ENCODE measurements at places on chromosomes 1 and 21. TPM values are rescaled to one million over a fixed set of nuclear protein-coding genes. Genes with fewer than 3 reads are reported as not detected.

Gene FAM72C
- total RNA-seq = not detected

Gene PEA15
- 147 TPM for total RNA-seq

DNA sequence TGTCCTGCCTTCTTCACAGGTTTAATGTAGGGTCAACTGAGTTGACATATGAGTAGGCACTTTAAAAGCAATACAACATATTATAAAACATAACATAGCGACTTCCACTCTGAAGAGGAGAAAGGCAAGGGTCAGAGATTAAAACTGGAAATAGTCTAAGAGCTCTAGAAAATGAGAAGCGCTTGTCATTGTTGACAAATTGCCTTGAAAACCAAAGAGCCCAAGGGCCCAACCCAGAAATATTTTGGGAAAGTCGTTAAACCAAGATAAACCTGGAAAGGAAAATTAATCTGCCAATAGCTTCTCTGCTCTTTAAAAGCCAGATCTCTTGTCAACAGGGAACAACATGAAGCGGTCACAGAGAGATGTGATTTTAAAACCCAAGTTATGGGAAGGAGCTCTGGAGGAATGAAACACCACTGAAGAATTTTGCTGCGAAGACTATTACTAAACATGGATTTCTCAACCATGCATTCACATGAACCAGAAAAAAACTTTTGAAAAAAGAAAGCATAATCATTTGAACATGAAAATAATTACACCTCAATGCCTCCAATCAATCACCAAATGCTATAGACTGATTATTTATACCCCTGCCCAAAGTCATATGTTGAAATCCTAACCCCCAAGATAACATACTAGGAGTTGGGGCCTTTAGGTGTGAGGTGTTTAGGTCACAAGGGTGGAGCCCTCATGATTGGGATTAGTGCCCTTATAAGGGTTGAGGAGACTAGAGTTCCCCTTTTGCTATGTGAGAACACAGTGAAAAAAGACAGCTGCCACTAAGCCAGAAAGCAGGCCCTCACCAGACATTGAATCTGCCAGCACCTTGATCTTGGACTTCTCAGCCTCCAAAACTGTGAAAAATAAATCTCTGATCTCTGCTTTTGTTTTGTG lies 33.0 kb upstream of the MTF1 start:
- no peaks in the 10 kb centered on the region for H3K36me3 ChIP-seq
- DNase-seq = no peak
- H3K27me3 ChIP-seq = no peaks in the 10 kb centered on the region
- H3K4me3 ChIP-seq = no peak overlapping the region
- H3K27ac ChIP-seq = no peak overlapping the region
- no peaks in the 10 kb centered on the region for H3K4me1 ChIP-seq

Gene TRIM67
- not detected for total RNA-seq

GRCh38 chr1:32540605-32541004 lies 1.4 kb downstream of the ZBTB8A start:
- H3K27me3 ChIP-seq = no peaks in the 10 kb centered on the region
- no peak overlapping the region for H3K4me3 ChIP-seq
- H3K36me3 ChIP-seq = no peaks in the 10 kb centered on the region
- H3K4me1 ChIP-seq = no peaks in the 10 kb centered on the region

GRCh38 chr21:29725025-29725736 lies 214.6 kb downstream of the GRIK1 start:
- no peaks in the 10 kb centered on the region for H3K36me3 ChIP-seq
- no peaks in the 10 kb centered on the region for H3K27me3 ChIP-seq
- H3K27ac ChIP-seq = no peak overlapping the region
- no peaks in the 10 kb centered on the region for H3K4me1 ChIP-seq
- DNase-seq = no peak

GRCh38 chr1:224922404-224923164 lies 6.9 kb upstream of the DNAH14 start:
- H3K27me3 ChIP-seq = no peaks in the 10 kb centered on the region
- H3K4me1 ChIP-seq = no peaks in the 10 kb centered on the region
- H3K4me3 ChIP-seq = no peak overlapping the region
- H3K36me3 ChIP-seq = no peaks in the 10 kb centered on the region
- no peak for DNase-seq

Gene HOOK1
- 6.9 TPM for total RNA-seq

Gene NFASC
- 35.6 TPM for total RNA-seq

DNA sequence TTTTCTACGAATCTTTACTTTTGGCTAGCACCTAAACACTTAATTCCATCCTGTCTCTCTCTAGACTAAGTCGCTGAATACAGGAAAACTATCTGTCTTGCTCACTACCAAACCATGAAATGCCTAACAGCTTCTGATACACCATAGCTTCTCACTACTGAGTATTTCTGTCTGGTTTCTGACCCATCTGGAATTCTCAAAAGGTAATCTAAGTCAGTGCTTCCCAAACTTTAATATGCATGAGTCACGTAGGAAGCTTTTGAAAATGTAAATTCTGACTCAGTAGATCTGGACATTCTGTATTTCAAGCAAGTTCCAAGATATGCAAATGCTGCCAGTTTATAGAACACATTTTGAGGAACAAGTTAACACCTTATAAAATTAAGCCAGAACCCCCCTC lies 9.2 kb upstream of the OVGP1 start:
- H3K4me1 ChIP-seq = no peaks in the 10 kb centered on the region
- no peaks in the 10 kb centered on the region for H3K27me3 ChIP-seq
- no peak overlapping the region for H3K27ac ChIP-seq

DNA sequence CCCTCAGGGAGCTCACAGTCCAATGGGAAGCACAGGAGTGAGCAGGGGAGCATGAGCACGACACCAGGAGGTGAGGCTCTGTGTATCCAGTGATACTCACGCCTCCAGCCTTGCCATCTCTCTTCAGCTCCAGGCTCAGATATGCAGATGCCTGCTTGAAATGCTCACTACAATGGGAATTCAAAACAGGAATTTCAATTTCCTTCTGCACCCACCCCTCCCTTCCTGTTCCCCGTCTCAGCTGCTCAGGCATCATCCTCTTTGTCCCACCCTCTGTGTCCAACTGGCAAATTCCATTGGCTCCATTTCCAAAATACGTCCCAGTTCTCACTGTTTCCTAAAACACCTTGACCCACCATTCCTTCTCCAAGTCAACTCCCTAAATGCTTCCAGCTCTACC lies 58.9 kb downstream of the FBXO2 start:
- H3K27ac ChIP-seq = no peak overlapping the region
- no peak for DNase-seq
- H3K4me1 ChIP-seq = no peaks in the 10 kb centered on the region
- H3K27me3 ChIP-seq = no peaks in the 10 kb centered on the region

- H3K27ac ChIP-seq = peak overlapping the region; percentile 80
- DNase-seq = peak; percentile 87
- no peaks in the 10 kb centered on the region for H3K27me3 ChIP-seq
- H3K4me3 ChIP-seq = no peak overlapping the region
- H3K4me1 ChIP-seq = no peaks in the 10 kb centered on the region
Observed at GRCh38 chr1:205598841-205599668, 32.8 kb downstream of the ELK4 start.

DNA sequence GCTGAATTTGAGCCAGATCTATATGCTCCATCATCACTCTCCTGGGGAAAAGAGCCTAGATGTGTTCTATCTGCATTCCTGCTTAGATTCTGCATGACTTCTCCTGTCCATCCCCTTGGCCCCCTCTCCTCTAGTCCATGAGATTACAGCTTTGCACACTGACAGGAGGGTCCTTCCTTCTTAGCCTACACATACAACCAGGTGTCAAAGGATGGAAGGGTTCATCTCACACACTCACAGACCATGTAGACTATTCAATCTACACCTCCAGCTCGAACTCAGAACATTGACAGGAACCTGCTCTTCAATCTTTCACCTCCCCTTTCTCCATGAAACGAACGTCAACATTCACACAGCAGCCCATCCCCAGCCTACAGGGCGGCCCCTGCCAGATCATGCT lies 13.8 kb downstream of the C1orf116 start:
- no peaks in the 10 kb centered on the region for H3K36me3 ChIP-seq
- no peak overlapping the region for H3K4me3 ChIP-seq
- no peaks in the 10 kb centered on the region for H3K27me3 ChIP-seq
- H3K27ac ChIP-seq = no peak overlapping the region
- no peak for DNase-seq

DNA sequence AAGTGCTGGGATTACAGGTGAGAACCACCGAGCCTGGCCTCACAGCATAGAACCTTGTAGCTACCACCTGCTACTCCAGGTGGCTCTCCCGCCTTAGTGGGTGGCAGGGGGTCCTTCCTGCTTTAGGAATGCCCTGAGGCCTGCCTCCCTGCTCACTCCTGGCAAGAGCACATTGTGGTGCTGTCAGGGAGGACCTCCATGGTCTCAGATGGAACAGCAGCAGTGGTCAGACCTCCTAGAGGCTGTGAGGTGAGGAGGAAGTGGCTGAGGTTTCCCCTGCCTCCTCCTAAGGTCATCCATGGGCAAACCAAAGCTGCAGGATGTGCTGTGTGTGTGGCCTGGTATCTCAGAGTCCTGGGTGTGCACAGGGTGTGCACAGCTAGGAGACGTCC lies 6.7 kb downstream of the SOX13 start:
- H3K4me1 ChIP-seq = peaks cover 61% of the 10 kb centered on the region
- H3K27ac ChIP-seq = peak overlapping the region; percentile 94

- H3K4me3 ChIP-seq = no peak overlapping the region
- DNase-seq = no peak
- H3K27ac ChIP-seq = no peak overlapping the region
- H3K36me3 ChIP-seq = no peaks in the 10 kb centered on the region
Observed at GRCh38 chr1:193335806-193336428, 149.5 kb upstream of the B3GALT2 start.

Gene S100A7A
- total RNA-seq = not detected

GRCh38 chr1:175628548-175629317 lies 114.7 kb downstream of the TNR start:
- H3K4me3 ChIP-seq = no peak overlapping the region
- no peaks in the 10 kb centered on the region for H3K4me1 ChIP-seq
- H3K27me3 ChIP-seq = no peaks in the 10 kb centered on the region
- H3K36me3 ChIP-seq = no peaks in the 10 kb centered on the region
- DNase-seq = no peak

Gene INTS7
- total RNA-seq = 11.7 TPM

DNA sequence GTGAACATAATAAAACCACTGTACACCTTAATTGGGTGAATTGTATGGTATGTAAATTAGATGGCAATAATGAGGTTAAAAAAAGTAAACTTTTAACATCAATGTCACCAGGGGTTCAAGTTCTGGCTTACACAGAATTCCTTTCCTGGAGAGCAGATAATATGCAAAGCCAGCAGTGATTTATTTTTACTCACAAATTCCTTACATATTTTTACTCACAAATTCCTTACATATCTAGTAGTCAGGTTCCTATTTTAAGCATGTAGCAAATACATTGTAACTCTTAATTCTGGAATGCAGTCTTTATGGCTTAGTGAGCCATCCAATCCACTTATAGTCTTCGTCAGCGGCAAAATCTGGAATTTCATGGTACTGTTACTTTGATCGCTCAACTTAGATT lies 1.3 kb upstream of the UBE4B start:
- no peak overlapping the region for H3K27ac ChIP-seq
- H3K27me3 ChIP-seq = no peaks in the 10 kb centered on the region
- no peaks in the 10 kb centered on the region for H3K36me3 ChIP-seq
- H3K4me3 ChIP-seq = no peak overlapping the region
- DNase-seq = no peak
- no peaks in the 10 kb centered on the region for H3K4me1 ChIP-seq

All from uterus (tissue), 4 donors.